ENCODE measurements at places on chromosomes 2 and 18. TPM values are rescaled to one million over a fixed set of nuclear protein-coding genes. Genes with fewer than 3 reads are reported as not detected.

Gene CAPN13
- total RNA-seq: not detected

Gene CNPPD1
- total RNA-seq: 64.4 TPM

Gene MYOM1
- total RNA-seq: 1.7 TPM

Gene DIPK1C
- not detected for total RNA-seq

Gene CEP68
- 5.8 TPM for total RNA-seq

Gene BOLA3
- 13.8 TPM for total RNA-seq

Gene CNTNAP5
- total RNA-seq: not detected

Gene DSG1
- not detected for total RNA-seq

Gene SLC14A1
- 51.6 TPM for total RNA-seq

Gene SNTG2
- total RNA-seq: not detected

Gene TBR1
- total RNA-seq: not detected

Gene GPR45
- total RNA-seq: not detected

Gene C2orf42
- total RNA-seq: 31.5 TPM

Gene TMEM37
- total RNA-seq: not detected

Gene PIEZO2
- total RNA-seq: not detected

Gene KYNU
- 3.6 TPM for total RNA-seq

Gene TEX44
- total RNA-seq: not detected

Gene ST3GAL5
- 72.4 TPM for total RNA-seq

Gene SKOR2
- not detected for total RNA-seq

Gene REG1B
- total RNA-seq: not detected

Gene HJURP
- total RNA-seq: 1.5 TPM

Gene ACTR2
- total RNA-seq: 404 TPM

Gene PDK1
- 17.3 TPM for total RNA-seq

Gene ATP8B1
- total RNA-seq: not detected

Gene SLC5A7
- total RNA-seq: not detected

Gene IL37
- total RNA-seq: not detected

Gene ZAP70
- 954 TPM for total RNA-seq

Gene MYL12B
- total RNA-seq: 214 TPM

Gene RAPGEF4
- total RNA-seq: 0.50 TPM

Gene COL5A2
- total RNA-seq: 0.68 TPM

Gene UGT1A3
- total RNA-seq: not detected

Gene OR6B2
- total RNA-seq: not detected

Gene CIDEA
- total RNA-seq: not detected

Gene IER3IP1
- 8.4 TPM for total RNA-seq

Gene TRIM54
- total RNA-seq: 0.18 TPM

Gene ABCG8
- total RNA-seq: not detected

Gene CYP27C1
- total RNA-seq: not detected

Gene ZNF521
- 0.19 TPM for total RNA-seq

Gene CEBPZOS
- 37.0 TPM for total RNA-seq

Gene RGPD3
- total RNA-seq: 0.32 TPM

Gene ASAP2
- 0.20 TPM for total RNA-seq

Gene CD8B2
- total RNA-seq: 0.36 TPM

Gene GKN2
- total RNA-seq: not detected

Gene ACMSD
- not detected for total RNA-seq

Gene NEUROD1
- not detected for total RNA-seq

Gene WDPCP
- total RNA-seq: 22.9 TPM

Gene KIF1A
- not detected for total RNA-seq

Gene STAT4
- 264 TPM for total RNA-seq

Gene POTEJ
- not detected for total RNA-seq

Gene ATP6V1C2
- total RNA-seq: not detected

Gene LIPT1
- total RNA-seq: 17.3 TPM

Gene PLB1
- 1.9 TPM for total RNA-seq

Gene SLC9A4
- total RNA-seq: 0.19 TPM

Gene VIT
- 1.4 TPM for total RNA-seq
